Dorsolateral prefrontal cortex (tissue), 122 donors: ENCODE measurements at places on chromosomes 12 and 14. TPM values are rescaled to one million over a fixed set of nuclear protein-coding genes. Genes with fewer than 3 reads are reported as not detected.

DNA sequence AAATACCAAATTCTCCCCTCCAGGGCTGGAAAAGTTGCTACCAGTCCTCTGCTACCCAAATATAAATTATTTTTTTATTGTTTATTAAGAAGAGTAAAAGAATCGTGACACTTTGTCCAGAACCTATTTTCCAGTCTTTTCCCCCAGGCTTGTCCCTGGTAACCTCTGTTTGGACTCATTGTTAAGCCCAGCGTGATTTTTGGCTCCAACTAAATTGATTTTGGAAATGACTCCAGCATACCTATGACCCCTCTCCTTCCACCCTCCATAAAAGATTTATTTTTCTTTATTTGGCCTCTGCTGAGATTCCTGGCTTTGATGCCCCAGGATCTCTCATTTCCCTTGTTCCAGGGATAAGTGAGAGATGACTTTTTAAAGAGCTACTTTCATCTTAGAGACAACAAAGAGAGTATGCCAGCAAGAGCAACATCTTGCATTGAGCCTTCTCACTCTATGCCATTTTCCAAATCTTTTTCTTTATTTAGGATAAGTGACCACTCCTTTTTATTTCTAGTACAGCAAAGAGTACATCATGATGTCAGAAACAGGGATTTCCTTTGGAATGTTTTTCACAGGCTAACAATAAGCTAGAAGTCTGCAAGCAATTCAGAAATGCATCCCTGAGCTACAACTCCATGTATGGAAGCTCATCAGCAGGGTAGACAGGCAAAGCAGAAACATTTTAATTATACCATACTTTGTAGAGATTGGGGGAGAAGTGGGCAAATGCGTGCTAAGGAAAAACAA lies 75.8 kb downstream of the DAD1 start:
- no peak for DNase-seq

GRCh38 chr12:83432176-83432719 lies 745.5 kb downstream of the TMTC2 start:
- no peak for DNase-seq

GRCh38 chr12:122326586-122326985 lies 60.3 kb upstream of the VPS33A start:
- DNase-seq, result no peak

DNA sequence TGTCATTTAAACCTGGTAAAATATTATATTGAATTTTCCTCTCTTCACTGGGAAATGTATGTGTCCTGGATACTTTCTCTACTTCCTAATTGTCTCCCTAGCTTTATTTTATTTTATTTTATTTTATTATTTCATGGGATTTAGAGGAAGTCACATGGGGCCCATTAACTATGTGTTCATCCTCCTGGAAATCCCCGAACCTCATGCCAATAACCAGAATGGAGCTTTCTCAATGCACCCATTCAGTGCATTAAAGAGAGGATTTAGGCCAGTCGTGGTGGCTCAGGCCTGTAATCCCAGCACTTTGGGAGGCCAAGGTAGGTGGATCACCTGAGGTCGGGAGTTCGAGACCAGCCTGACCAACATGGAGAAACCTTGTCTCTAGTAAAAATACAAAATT lies 1.3 kb upstream of the RPGRIP1 start:
- DNase-seq, result no peak

DNA sequence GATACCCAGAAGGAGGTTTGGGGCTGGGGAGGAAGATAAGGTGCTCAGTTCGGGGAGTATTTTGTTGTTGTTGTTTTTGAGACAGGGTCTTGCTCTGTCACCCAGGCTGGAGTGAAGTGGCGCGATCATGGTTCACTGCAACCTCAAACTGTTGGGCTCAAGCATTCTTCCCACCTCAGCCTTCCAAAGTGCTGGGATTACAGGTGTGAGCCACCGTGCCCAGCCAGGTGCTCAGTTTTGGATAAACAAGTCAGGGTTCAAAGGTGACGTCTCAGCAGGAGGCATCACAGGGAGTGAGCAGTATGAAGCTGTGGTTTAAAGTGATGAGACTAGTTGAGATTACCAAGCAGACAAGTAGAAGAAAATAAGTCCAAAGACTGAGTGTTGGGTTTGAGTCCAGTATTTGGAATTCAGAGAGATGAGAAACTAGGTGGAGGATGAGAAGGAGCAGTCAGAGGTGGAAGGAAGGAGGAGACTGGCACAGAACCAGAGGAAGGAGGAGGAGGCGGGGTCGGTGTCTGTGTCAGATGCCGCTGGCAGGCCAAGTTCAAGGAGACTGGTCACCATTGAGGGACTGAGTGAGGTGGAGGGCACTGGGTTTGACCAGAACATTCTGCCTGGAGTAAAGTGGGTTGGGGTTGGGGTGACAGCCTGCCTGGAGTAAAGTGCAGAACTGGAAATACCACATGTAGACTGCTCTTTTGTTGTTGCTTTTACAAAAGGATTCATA lies 16.1 kb downstream of the SLC35E3 start:
- no peak for DNase-seq

- DNase-seq, result no peak
Observed at GRCh38 chr14:96888593-96888992, 91.4 kb downstream of the VRK1 start.

DNA sequence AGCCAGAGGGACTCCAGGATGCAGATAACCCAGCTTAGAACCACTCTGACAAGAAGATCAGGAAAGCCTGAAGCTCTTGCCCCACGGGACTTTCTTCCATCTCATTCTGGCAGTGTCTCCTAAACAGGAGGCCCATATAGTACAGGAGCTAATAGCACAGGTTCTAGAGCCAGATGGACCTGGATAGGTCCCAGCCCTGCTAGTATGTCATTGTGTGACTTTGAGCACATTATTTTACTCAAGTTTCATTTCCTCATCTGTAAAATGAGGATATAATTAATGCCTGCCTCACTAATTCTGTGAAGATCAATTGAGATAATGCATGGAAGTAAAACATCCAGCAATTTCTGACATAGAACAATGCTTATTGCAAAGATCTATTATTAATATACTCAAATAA lies 66.5 kb upstream of the GZMB start:
- DNase-seq, result no peak

GRCh38 chr12:23083267-23083666 lies 458.3 kb downstream of the ETNK1 start:
- DNase-seq, result no peak

- no peak for DNase-seq
Observed at GRCh38 chr12:3017281-3017680, 58.1 kb downstream of the TEAD4 start.

- DNase-seq, result no peak
Observed at GRCh38 chr14:75242546-75243273, 35.9 kb upstream of the FOS start.

TRMT61A gene
- 14.1 TPM for total RNA-seq

FOXA1 gene
- total RNA-seq, result not detected

GPR33 gene
- not detected for total RNA-seq

NRIP2 gene
- total RNA-seq, result 15.1 TPM
